A549 treated with CpdA at 1 μM for 4 hours (cell line): ENCODE measurements at places on chromosomes 5 and 9. TPM values are rescaled to one million over a fixed set of nuclear protein-coding genes. Genes with fewer than 3 reads are reported as not detected.

SLC6A7 gene
- 0.01 to 0.07 TPM in 2 of 5 replicates, not detected in the others for total RNA-seq

PFN3 gene
- not detected in 5 replicates for total RNA-seq

PNPLA7 gene
- total RNA-seq = 0.54 to 0.97 TPM (median 0.84 TPM) in 5 replicates

FGF1 gene
- total RNA-seq = 0.13 to 1.3 TPM (median 0.32 TPM) in 5 replicates

CTXN3 gene
- total RNA-seq = not detected in 5 replicates

MRPL50 gene
- 13.6 to 22.4 TPM (median 16.0 TPM) in 5 replicates for total RNA-seq

SOHLH1 gene
- total RNA-seq = 0.07 to 0.09 TPM in 2 of 5 replicates, not detected in the others

RFX3 gene
- 1.1 to 2.3 TPM (median 1.9 TPM) in 5 replicates for total RNA-seq

NRG2 gene
- total RNA-seq = 1.7 to 2.5 TPM (median 1.9 TPM) in 5 replicates
